Lung (tissue), 17 donors: ENCODE measurements at places on chromosomes 2 and 18. TPM values are rescaled to one million over a fixed set of nuclear protein-coding genes. Genes with fewer than 3 reads are reported as not detected.

GRCh38 chr2:69689466-69689865 lies 45.9 kb upstream of the AAK1 start:
- no peaks in the 10 kb centered on the region for H3K36me3 ChIP-seq
- no peak overlapping the region for H3K27ac ChIP-seq
- no peaks in the 10 kb centered on the region for H3K27me3 ChIP-seq
- DNase-seq: no peak

DNA sequence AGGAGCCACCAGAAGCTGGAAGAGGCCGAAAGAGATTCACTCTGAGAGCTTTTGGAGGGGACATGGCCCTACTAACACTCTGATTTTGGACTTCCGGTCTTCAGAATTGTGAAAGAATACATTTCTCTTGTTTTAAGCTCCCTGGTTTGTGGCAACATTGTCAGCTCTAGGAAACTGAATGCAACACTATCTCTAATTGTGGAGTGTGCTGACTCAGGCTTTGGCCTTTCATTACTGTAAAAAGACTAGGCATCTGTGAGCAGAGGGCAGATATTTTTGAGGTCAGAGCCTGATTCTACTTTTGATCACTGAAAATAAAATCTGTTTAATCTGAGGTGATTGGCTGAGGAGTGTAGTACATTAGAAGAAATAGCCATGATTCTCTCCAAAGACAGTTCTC lies 185.4 kb upstream of the FAM98A start:
- no peak overlapping the region for H3K4me3 ChIP-seq
- no peak overlapping the region for H3K27ac ChIP-seq
- no peaks in the 10 kb centered on the region for H3K36me3 ChIP-seq
- no peaks in the 10 kb centered on the region for H3K27me3 ChIP-seq
- peak; percentile 4 for DNase-seq

GRCh38 chr2:145935016-145935415 lies 1415.1 kb upstream of the ZEB2 start:
- no peak overlapping the region for H3K27ac ChIP-seq
- no peaks in the 10 kb centered on the region for H3K27me3 ChIP-seq

GRCh38 chr2:215961981-215962380 lies 51.4 kb downstream of the MREG start:
- DNase-seq: no peak
- H3K4me1 ChIP-seq: no peaks in the 10 kb centered on the region
- no peaks in the 10 kb centered on the region for H3K36me3 ChIP-seq
- H3K27me3 ChIP-seq: no peaks in the 10 kb centered on the region
- H3K4me3 ChIP-seq: no peak overlapping the region

DNA sequence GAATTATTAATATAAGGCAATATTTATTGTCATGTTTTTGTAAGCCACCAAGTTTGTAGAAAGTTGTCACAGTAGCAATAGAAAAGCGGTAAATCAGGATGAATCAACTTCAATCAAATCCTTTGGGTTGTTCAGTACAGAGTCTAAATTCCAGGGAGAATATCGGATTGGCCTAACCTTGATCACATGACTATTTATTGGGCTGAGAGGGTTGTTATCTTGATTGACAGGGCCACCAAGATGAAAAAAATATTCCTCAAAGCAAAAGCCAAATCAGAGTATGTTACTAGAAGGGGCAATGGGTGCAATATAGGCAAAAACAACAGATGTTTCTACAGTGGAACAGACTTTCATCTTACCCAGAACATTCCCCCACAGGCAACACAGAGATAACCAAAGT lies 270.0 kb downstream of the METTL4 start:
- DNase-seq: no peak
- H3K27ac ChIP-seq: no peak overlapping the region
- H3K36me3 ChIP-seq: no peaks in the 10 kb centered on the region
- H3K4me1 ChIP-seq: no peaks in the 10 kb centered on the region
- no peaks in the 10 kb centered on the region for H3K27me3 ChIP-seq

DNA sequence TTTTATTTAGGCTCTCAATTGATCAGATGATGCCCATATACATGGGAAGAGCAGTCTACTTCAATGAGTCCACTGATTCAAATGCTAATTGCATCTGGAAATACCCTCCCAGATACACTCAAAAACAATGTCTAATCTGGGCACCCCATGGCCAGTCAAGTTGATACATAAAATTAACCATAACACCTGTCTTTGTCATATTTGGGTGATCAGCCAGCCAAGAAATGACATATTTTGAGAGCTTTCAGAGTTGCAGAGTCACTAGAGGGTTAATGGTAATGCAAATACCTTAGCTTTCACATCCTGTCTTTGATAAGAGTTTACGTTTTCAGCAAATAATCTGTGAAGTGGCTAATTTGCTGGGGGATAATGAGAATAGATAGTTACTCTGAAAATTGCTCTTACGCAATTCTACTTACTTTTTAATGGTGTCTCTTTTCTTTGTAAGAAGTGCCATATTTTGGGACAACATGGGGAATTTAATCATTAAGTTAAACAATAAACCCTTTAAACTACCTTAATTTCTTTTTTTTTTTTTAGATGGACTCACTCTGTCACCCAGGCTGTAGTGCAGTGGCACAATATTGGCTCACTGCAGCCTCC lies 49.1 kb downstream of the CCDC195 start:
- H3K36me3 ChIP-seq: no peaks in the 10 kb centered on the region
- no peak overlapping the region for H3K27ac ChIP-seq
- no peaks in the 10 kb centered on the region for H3K27me3 ChIP-seq
- H3K4me3 ChIP-seq: no peak overlapping the region
- DNase-seq: no peak

- H3K4me3 ChIP-seq: no peak overlapping the region
- H3K27me3 ChIP-seq: no peaks in the 10 kb centered on the region
- H3K27ac ChIP-seq: no peak overlapping the region
- H3K4me1 ChIP-seq: no peaks in the 10 kb centered on the region
Observed at GRCh38 chr2:191617575-191617974, 60.4 kb upstream of the NABP1 start.

DNA sequence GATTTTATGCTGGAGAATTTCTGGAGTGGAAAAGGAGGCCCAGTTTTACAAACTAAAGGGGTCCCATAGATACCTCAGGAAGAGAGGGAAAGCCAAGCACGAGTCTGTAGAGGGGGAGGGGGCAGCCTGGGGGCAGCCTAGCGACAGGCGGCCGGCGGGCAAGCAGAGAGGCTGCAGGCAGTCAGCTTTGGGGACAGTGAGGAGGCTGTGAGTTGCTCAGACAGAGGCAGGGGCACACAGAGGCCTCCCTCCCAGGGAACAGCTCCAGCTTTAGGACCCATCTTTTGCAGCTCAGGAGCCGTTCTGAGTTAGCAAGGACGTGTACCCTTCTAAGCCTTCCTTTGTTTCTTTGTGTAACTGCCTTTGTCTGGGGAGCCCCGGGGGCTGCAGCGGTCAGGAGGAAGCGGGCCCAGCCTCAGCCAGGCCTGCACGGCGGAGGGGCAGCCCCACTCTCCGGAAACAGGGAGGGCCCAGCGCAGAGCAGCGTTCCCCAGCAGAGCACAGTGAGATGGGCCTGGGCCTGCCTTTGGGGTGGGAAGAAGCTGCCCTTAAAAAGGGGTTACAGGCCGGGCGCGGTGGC lies 41.1 kb upstream of the RALBP1 start:
- H3K27ac ChIP-seq: no peak overlapping the region
- no peak overlapping the region for H3K4me3 ChIP-seq
- H3K4me1 ChIP-seq: peaks cover 13% of the 10 kb centered on the region
- H3K27me3 ChIP-seq: no peaks in the 10 kb centered on the region
- H3K36me3 ChIP-seq: no peaks in the 10 kb centered on the region

DNA sequence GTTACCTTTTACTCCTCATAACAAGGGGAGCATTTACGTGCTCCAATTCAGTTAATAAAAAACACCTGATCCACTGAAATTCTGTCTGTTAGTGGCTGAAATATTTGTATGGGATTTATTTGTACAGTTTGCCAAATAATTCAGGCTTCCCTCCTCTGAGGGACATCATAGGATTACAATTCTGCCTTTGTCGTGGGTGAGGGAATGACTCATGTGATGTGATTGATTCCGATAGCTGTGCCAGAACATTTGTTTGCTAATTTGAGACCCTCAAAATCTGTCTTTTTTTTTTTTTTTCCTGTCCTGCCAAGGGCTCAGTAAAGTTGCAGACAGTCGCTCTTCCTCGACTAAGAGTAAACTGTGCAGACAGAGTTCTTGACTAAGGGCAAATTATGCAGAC lies 612.6 kb upstream of the CDH2 start:
- H3K4me3 ChIP-seq: no peak overlapping the region
- no peak for DNase-seq
- H3K4me1 ChIP-seq: no peaks in the 10 kb centered on the region
- H3K36me3 ChIP-seq: no peaks in the 10 kb centered on the region

GRCh38 chr2:69863298-69863697 lies 30.5 kb upstream of the SNRNP27 start:
- peaks cover 18% of the 10 kb centered on the region for H3K36me3 ChIP-seq
- no peaks in the 10 kb centered on the region for H3K4me1 ChIP-seq
- no peak overlapping the region for H3K4me3 ChIP-seq
- no peak for DNase-seq
- no peak overlapping the region for H3K27ac ChIP-seq

GRCh38 chr2:151922845-151923666 lies 94.8 kb upstream of the ARL5A start:
- H3K4me1 ChIP-seq: peaks cover 4% of the 10 kb centered on the region
- H3K27me3 ChIP-seq: no peaks in the 10 kb centered on the region
- H3K27ac ChIP-seq: no peak overlapping the region
- DNase-seq: peak; percentile 60
- no peak overlapping the region for H3K4me3 ChIP-seq
- H3K36me3 ChIP-seq: no peaks in the 10 kb centered on the region

The EMILIN1 gene
- 88.4 TPM for total RNA-seq

The CROCC2 gene
- total RNA-seq: 5.6 TPM

The XDH gene
- total RNA-seq: 1.5 TPM

The TMEM200C gene
- total RNA-seq: 1.3 TPM

The ATOH8 gene
- total RNA-seq: 51.4 TPM

The PLEK gene
- total RNA-seq: 25.9 TPM

The VWC2L gene
- total RNA-seq: 0.57 TPM
